ENCODE measurements at places on chromosomes 13 and 19.
A peak's percentile ranks its signal among the peaks of the same experiment; 100 is the strongest.

- no peak for DNase-seq
Observed at GRCh38 chr13:79749566-79749965, 268.6 kb downstream of the NDFIP2 start.

GRCh38 chr13:43648733-43649132, 138.0 kb downstream of the ENOX1 start:
- DNase-seq = no peak

GRCh38 chr19:10408511-10409283, 5.4 kb upstream of the CDC37 start:
- peak; percentile 66 for DNase-seq

DNA sequence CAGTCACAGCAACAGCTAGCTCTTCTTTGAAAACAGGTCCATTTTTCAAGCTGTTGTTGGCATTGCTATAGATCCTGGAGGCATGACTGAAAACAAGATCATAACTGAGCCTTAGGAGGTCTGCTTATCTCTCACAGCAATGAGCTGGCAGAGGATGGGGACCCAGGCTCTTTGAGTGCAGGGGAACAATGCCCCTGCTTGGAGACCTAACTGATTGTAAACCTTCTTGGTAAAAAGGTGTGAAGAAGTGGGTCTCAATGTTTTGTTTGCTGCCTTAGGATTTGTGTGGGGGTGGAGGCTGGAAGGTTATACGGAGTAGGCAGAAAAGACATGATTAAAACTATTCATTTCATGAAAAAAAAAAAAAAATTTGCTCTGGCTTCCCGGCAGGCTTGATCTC, 94.6 kb downstream of the EFNB2 start:
- DNase-seq = no peak

DNA sequence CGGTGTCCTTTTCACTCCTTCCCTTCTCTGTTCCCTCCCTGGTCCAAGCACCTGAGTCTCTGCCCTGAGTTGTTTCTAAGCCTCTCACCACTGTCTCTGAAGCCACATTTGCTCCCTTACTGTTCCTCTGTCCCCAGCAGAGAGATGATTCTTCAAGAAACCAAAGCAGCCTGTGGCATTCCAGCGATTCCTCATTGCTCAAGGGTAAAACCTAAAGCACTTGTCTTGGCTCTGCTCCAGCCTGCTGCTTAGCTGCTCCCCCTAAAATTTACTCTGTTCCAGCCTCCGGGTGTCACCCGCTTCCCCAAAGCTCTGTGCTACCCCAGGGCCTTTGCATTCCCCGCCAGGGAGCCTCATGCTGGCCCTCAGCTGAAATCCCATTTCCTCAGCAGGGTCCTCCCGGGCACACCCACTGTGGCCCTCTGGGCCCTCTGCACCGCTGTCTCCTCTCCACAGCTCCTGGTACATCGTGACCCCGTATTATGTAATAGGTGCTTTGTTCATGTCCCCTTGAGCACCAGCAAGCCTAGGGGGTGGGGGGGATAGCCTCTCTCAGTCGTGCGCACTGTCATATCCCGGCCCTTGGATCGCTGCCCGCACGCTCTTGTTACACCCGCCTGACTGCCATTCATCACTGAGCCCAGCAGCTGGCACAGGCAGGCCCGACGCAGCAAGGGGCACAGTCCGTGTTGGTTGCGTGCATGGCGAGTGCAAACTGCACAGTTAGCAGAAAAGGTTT, 15.8 kb downstream of the TECR start:
- DNase-seq = no peak

DNA sequence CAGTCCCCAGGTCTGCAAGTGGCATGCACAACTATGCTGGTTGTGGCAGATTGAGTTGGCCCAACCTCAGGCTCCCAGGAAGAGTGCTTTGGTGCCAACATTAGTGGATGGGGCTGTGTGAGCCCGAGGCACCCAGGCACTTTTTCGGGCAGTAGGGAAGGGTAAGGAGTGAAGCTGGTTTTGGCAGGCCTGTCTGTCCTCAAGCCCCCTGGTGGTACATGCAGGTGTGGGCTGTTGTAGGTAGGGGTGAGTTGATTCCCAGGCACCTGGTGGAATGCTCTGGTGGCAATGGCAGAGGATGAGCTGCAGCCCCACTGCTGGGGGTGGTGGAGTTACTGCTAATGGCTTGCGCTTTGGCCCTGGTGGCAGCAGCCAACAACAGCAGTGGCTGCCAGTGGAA, 723.7 kb upstream of the SLITRK1 start:
- no peak for DNase-seq

DNA sequence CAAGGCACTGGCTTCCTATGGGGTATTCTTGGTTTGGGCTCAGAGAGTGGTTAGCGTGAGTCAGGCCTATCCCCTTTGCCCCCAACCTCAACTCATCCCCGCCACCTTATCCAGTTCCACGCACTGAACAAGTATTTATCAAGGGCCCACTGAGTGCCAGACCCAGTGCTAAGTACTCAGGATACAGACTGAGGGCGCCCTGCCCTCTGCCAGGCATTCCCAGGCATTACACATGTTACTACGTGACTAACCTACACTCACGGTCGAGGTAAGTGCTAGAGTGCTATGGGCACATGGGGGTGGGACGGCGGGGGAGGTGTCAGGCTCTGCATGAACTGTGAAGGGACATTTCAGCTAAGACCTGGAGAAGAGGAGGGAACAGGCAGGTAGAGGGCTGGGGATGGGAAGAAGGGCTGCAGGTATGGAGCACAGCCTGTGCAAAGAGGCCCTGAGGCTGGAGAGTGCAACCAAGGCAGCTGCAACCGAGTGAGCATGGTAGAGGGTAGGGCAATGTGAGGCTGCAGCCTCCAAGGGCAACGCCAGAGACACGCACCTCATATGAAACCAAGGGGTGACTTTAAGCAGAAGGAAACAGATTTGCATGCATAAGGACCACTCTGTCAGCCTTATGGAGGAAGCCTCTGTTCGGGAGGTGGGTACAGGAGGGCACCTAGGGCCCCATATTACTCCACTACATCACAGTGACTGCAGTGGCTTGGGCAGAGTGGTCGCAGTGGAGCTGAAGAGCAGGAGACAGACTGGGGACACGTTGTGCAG, 22.5 kb downstream of the DHRS12 start:
- DNase-seq = no peak

DNA sequence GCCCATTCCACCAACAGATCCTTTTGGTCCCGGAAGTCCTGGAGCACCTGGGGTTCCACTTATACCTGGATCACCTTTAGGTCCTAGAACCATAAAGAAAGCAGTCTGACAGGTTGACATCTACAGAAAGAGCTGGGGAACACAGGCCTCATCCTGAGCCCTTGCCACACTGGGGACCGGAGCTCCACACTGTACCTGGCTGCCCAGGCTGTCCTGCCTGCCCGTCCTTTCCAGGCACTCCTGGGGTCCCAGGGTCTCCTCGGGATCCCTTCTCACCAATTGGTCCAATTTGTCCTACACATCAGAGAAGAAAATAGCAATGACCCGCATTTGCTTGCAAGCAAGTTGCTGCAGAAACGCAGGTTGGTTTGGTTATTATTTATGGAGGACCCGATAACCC, 130.5 kb downstream of the COL4A1 start:
- no peak for DNase-seq

DNA sequence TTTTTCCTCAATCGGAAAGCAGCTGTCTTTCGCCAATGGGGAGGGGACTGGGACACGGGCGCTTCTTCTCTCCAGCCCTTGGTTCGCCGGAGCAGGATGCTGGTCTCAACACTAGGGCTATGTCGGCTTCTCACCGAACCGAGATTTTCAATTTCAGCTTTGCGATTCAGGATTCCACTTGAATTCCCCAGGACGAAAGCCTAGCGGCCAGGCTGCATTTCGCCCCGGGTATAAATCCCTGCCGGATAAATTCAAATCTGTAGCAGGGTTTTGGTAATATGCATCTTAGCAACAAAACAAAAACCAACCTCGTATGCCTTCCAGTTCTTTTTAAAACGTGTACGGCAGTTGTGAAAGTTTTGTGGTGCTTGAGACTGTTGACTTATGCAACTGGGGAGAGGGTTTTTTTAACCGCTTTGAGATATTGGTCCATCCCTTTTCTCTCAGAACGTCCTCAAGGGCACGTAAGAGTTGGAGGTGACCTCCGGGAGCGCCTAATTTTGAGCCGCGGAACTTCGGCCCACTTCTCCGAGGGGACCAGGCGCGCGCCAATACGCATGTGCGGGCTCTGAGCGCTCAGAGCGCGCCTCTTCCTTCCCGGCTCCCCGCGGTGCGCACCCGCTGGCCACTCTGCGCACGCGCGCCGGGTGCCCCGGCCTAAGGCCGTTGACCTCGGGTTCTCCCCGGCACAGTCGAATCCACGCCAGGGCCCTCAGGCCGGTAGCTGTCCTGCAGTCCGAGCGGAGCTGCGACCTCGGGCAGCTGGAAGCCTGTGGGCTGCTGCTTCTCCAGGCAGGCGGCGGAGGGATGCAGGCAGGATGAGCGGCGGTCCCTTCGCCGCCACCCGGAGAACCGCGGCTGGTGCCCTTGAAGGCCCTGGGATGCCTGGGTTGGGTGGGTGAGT, 7.6 kb downstream of the POU4F1 start:
- no peak for DNase-seq

DNA sequence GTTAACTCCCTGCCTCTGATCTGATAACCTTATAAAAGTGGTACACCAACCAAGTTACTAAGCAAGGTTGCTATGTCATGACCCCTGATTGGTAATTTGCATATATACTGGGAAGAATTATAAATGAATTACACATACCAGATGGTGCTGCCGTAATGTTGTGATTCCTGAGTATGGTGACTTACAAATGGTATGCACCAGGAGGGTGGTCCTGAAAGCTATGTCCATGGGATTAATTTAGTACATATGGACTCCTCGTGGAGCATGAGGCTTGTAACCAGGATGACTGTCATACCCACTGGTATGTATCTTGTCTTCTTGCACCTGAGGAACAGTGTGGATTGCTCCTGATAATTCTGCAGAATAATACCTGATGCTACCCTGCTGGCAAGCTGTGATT, 240.6 kb downstream of the GPC6 start:
- no peak for DNase-seq

DNA sequence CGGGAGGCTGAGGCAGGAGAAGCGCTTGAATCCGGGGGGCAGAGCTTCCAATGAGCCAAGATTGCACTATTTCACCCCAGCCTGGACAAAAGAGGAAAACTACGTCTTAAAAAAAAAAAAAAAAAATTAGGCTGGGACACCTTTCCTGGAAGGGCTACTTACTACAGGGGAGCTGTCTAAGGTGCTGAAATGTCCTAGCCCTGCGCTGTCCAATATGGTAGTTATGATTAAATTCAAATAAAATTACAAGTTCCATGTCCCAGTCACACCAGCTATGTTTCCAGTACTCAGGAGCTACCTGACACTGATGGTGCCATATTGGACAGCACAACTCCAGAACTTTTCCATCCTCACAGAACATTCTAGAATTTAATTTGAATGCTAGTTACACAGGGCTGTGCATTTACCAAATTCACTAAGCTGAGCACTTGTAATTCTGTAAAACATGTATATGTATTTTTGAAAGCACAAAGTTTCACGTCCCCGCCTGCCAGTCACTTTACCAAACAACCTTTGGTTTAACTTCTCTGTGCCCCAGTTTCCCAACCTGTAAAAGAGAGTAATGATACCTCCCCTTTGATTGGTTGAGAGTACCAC, 9.2 kb upstream of the ZSCAN22 start:
- DNase-seq = no peak

DNA sequence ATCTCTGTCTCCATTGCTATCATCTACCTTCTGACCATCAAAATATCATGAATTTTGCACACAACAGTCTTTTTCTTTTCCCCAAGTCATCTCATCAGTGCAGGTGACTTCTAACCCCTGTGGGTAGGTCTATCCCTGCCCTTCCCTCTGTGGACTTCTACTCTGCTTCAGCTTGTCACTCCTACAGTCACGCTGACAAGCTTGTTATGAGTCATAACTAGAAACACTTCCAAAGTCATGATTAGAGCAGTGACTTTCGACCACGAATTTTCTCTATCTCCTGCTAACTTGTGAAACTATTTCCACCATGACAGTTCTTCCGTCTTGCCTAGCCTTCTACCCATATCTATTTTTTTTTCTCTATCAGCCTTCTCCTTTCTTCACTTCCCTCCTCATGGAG, 343.7 kb upstream of the ARGLU1 start:
- no peak for DNase-seq

DNA sequence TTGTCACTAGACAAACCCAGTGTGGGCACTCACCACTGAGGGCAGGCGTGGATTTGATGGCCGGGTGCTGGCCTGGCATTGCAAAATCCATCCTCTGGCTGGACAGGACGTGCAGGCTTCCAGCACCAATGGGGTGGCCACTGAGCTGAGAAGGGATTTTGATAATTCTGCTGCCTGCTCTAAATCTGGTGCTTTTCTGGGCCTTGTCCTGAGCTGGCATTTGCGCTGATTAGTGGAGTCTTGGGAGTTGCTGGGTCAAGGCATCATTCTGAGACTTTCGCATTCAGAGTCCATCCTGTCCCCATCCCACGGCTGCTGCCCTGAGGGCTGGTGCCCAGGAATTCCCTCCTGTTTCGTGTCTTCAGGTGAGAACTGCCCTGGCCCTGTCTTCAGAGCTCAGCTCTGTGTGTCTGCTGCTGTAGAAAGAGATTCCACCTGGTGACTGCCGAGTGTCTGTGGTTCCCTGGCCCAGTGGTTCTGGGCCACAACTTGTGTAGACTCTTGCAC, 65.9 kb upstream of the MCF2L start:
- DNase-seq = no peak

DNA sequence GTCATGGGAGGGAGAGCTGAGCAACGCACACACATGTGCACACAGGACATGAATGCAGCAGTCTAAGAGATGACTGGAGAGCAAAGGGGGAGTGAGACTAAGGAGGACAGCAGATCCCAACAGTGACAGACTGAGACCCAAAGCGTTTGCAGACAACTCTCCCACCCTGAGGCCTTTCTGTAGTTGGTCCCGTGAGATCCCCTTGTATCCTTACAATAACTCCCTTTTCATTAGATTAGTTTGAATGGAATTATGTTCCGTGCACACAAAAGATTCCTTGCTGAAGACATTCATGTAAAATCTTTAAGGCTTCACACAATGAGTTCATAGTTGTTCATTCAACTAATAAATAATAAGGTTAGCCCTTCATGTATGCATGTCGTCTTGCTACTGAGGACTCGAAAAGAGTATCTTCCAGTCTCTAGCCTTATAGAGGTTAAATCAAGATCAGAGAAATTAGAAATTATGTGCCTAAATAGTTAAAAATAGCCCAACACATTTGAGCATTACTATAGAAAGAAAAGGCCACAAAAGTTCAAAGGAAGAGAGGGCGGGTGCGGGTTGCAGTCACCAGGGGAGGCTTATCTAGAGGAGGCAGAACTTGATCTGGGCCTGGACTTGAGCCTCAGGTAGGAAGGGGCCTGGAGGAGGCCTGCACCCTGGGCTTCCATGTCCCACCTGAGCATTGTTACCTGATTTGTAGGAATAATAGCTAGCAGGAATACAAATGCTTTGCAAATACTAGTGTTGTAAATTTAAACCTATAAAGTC, 3.1 kb upstream of the GTF3A start:
- DNase-seq = no peak
